ENCODE measurements at places on chromosomes 4 and X.

- no peak for DNase-seq
Observed at GRCh38 chr4:61461956-61462355, 261.8 kb downstream of the ADGRL3 start.

- no peak for DNase-seq
Observed at GRCh38 chr4:127533028-127533700, 99.6 kb upstream of the INTU start.

GRCh38 chr4:6887591-6888371, 21.8 kb upstream of the TBC1D14 start:
- no peak for DNase-seq

DNA sequence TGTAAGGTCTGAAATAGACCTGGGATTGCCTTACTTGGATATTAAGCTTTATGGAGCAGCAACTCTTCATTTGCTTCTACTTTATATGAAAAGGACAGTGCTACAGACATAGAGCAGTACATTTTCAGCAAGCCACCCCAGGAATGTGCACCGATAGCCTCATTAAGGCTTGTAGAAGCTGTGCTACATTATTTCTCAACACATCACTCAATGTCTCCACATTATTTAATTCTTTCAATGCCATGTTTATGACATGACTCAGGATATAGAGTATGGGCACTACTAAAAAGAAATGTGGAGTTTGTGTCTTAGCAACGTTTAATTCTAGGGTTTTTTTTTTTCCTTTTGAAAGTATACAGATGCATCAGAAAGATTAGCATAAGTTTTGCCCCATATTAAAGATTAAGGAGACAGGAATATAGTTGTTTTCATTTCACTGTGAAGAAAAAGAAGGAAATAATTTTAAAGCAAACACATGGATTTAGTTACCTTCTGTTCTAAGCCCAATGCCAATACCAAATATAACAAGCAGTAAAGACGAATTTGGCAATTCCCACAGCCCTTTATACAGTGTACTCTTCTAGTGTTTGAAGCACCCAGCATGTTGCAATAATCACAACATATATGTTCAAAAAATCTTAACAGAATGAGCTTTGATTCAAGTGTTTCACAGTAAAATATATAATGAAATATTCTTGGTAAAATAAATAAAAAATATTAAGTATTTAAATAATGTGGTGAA, 2140.1 kb upstream of the AGA start:
- no peak for DNase-seq

DNA sequence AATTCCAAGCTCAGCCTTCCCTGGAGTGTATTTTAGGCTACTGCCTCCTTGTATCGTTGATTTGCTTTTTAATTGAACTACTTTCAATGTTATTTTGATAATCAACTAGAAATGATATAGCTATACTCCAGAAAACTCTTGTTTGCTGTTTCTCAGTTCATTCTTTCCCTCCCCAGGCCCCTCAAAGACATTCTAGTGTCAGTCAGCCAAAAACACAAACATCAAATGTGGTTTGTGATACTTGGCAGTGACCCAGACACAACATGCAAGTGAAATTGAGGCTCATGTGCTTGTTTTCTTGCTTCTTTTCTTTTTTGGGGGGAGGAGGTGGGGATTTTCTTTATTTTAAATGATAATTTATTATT, 7.6 kb downstream of the FAT4 start:
- no peak for DNase-seq

GRCh38 chrX:34560180-34560579, 96.9 kb downstream of the TMEM47 start:
- no peak for DNase-seq

DNA sequence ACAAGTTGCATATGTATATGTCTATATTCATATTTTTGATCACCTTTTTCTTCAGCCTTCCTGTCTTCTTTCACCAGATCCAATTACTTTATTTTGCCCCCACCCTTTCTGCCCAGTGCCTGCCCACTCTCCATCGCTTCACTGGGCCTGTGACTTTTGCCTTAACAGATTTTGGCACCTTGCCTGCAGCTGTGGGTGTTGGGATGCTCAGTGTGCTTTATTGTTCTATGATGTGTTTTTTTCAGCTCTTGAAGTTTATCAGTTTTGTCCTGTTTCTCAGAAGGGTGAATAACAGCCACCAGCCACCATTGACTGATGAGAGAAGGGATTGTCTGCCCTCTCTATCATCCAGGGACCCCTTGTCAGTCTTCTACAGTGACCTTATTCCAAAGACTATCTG, 77.2 kb upstream of the GALNT7 start:
- no peak for DNase-seq

DNA sequence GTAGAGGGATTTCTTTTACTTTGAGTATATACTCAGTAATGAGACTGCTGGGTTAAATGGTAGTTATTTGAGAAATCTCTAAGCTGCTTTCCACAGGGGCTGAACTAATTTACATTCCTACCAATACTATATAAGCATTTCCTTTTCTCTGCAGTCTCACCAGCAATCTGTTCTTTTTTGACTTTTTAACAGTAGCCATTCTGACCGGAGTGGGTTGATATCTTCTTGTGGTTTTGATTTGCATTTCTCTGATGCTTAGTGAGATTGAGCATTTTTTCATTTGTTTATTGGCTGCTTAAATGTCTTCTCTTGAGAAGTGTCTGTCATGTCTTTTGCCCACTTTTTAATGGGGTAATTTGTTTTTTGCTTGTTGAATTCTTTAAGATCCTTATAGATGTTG, 43.3 kb downstream of the SPCS3 start:
- DNase-seq: no peak

GRCh38 chr4:101122019-101122418, 225.3 kb downstream of the PPP3CA start:
- DNase-seq: no peak

DNA sequence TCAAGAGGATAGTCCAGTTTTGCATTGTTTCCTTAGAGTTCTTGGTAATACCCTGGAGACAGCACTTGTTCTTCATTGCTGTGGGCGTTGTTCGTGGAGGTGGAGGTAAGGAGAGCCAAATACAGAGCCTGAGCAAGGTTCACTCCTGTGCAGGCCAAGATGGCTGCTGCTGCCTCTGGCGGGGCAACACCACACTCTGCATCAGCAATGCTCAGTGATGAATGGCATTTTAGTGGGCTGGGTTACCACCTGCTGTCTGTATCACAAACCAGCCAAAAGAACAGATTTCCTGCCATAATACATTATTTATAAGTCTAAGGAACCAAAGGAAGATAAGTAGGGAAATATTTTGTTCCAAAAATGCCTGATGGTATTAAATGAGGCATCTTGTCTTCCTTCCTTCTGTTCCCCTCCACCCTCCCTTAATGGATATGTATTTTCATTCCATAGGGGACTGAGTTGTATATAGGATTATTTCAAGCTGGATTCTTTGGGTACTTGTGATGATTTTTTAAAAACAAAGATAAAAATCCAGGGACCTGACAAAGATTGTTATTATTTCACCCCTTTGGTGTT, 61.6 kb upstream of the LIMCH1 start:
- no peak for DNase-seq

- no peak for DNase-seq
Observed at GRCh38 chr4:2407991-2408342, 10.5 kb downstream of the ZFYVE28 start.

DNA sequence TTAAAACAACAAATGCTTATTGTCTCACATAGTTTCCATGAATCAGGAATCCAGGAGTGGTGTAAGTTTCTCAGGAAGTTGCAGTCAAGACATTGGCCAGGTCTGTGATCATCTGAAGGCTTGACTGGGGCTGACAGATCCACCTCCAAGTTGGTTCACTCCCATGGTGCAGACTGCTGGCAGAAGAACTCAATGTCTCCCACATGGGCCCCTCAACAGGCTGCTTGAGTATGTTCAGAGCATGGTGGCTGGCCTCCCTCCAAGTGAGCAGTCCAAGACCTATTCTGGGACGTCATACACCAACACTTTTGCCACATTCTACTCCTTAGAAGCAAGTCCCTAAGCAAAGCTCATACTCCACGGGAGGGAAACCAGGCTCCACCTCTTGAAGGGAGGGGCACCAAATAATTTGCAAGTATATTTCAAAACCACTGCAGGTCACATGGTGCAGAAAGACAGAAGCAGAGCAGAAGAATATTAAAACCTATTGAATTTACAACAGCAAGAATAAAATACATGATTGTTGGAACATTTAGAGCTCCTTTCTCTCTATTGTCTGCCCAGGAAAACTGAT, 35.3 kb downstream of the LGI2 start:
- DNase-seq: no peak

DNA sequence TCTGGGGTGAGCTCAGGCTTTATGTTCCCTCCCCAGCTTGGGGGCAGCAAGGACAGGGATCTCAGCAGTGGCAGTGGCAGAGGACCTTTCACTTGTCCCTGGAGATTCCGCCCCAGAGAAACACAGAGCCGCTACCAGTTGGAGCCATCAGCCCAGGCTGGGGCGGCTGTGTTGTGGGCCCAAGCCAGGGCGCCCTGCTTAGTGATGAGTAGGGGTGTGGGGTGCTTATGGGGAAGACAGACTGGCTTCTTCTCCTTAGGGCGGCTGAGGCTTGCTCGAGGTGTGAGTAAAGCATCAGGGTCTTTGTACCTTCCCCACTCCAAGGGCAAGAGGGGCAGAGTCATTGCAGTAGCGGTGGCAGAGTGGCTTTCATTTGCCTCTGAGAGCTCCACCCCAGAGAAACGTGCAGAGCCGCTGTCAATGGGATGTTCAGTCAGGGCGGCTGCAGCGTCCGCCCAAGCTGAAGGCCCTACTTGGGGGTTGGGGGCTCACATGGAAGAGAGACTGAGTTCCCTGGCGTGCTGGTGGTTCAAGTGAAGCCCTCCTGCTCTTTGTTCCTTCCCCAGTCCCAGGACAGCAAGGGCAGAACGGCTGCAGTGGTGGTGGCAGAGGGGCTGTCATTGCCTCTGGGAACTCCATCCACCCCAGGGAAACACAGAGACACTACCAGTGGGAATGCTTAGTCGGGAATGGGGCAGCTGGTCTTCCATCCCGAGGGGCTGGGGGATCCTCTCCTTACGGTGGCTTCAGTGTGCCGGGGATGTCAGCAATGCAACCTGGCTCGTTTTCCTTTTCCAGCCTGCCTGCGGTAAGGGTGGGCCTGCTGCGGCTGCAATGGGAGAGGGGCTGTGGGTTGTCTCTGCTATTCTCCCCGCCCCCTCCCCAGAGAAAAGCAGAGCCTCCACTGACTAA, 2142.5 kb upstream of the TENM3 start:
- DNase-seq: no peak

DNA sequence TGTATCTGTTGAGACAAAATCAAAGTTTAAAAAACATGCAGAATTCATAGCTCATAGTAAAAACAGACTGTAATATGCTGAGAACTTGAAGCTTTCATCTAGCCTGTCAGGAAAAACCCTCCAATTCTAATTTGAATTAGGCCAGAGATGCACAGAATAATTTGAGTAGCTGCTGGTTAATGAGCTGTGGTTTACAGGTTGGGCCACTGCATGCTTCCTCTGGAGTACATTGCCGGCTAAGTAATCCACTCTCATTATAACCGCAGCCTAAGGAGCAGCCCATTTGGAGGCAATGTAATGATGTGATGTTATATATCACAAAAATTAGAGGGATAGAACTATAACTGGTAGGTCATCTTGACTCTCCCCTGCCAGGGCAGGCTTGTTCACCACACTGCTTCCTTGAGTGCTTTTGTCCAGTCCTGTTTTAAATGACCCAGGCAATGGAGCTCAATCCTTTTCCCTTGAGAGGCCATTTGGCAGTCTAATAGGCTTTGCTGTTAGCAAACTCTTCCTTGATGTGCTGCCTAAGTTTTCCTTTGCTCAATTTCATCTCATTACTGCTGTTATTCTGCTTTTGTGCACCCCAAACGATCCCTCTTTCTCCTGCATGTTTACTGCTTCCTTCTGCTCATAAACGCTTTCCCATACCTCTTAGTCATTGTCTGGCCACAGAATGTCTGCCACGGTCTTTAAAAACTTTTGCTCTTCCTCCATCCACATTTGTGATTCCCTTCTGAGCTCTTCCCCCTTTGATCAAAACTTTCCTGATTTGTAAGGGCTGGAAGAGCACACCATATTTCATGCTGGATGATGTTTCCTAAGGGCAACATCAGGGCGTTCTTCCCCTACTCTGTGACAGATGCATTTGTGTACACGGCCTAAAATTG, 230.9 kb downstream of the C4orf33 start:
- no peak for DNase-seq

GRCh38 chr4:617644-618641, 7.4 kb upstream of the PDE6B start:
- DNase-seq: no peak

- no peak for DNase-seq
Observed at GRCh38 chr4:144655491-144655890, 9.5 kb downstream of the HHIP start.

DNA sequence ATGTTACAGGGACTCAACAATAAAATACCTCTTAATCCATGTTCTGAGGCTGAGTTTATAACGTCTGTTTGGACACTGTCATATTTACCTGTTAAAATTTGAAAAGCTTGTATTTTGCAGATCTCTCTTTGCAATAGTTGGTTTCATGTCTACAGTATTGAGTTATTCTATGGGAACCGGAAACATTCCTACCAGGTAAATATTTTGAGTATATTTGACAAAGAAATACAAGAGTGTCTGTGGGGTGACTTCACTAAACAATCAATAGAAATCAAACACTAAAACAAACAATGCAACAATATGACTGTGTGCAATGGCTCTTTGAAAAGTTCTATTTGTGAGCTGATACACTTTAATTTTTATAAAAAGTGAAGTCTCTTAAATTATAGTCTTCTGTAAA, 47.7 kb upstream of the CXCL8 start:
- no peak for DNase-seq

DNA sequence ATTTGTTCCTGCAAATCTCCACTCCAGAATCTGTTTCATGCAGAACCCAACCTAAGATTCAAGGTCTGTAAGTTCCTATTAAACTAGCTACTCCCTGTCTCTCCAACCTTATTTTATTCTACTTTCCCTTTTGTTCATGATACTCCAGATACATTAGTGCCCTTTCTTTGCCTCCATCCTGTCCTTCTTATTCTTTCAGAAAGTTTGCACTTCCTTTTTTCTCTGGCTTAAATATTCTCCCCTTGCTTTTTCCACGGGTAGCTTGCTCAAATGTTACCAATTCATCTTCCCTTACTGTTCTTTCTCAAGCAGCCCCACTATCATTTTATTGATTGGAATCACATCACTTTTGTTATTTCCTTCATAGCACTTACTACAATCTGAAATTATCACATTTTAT, 72.1 kb downstream of the CAMK2D start:
- DNase-seq: no peak

GRCh38 chr4:109676886-109677285, 26.4 kb downstream of the CASP6 start:
- DNase-seq: no peak

DNA sequence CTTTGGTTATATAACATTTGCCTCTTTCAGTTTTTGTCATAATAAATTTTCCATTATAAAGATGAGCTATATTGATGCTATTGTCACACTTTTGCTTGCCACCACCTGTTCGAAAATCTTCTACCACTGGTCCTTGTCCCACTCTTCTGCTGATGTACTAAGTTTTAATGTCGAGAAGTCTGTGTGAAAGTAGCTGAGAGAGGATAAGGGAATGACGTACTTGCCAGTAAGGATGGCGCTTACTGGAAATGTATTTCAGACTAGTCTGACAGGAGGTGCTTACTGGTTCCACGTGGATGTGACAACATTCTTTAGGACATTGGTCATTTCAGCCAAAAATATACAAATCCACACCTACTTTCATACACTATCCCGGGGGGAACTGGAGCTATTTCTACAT, 132.7 kb upstream of the NR3C2 start:
- no peak for DNase-seq

GRCh38 chr4:162366146-162366545, 202.3 kb upstream of the FSTL5 start:
- DNase-seq: no peak
